Naive thymus-derived CD4-positive, alpha-beta T cell (primary cell): ENCODE measurements at places on chromosomes 11 and 22. TPM values are rescaled to one million over a fixed set of nuclear protein-coding genes. Genes with fewer than 3 reads are reported as not detected.

PGM2L1 gene
- total RNA-seq = 5.4 and 6.5 TPM in 2 replicates

DNAJB7 gene
- not detected for total RNA-seq

OR6T1 gene
- total RNA-seq = not detected

TRPM5 gene
- 1.1 TPM for total RNA-seq

- no peak overlapping the region for H3K27ac ChIP-seq
- no peaks in the 10 kb centered on the region for H3K4me1 ChIP-seq
- DNase-seq = no peak
Measured at GRCh38 chr11:58796333-58796732, 48.2 kb downstream of the GLYATL2 start.
